G401 (cell line): ENCODE measurements at places on chromosomes 16 and 17. TPM values are rescaled to one million over a fixed set of nuclear protein-coding genes. Genes with fewer than 3 reads are reported as not detected.

DNA sequence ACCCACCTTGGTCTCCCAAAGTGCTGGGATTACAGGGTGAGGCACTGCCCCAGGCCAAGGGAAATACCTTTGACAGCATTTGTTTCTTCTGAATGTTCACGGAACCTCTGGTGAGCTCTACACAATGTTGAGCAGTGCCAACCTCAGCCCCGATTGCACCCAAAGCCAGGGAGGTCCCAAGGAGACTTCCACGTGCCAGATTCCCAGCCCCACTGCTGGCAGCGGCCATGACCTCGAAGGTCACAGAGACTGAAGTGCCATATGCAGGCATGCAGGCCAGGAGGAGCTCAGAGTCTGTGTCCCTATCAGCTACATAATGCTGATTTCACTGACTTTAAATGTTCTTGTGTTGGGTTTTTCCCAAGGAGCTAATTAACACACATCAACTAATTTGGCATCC is 226.4 kb upstream of the FOXF1 start:
- no peak for DNase-seq

DNA sequence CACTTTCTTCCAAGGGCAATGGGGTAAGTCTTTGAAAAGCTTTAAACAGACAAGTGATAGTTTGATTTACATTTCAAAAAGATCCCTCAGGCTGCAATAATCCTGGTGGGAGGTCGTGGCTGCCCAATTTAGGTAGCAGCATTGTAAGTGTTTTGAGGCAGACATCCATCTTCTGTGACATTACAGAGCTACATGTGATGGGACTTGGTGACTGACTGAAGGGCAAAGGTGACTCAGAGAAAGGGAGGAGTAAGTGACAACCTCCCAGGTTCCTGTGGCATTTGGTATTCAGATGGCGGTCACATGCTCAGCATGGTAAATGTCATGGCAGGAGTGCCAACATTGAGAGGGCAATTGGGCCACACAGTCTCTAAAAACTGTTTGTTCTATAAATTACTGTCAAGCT is 26.5 kb downstream of the STAT3 start:
- DNase-seq = peak; percentile 44

Gene KRTAP1-1
- not detected in 2 replicates for total RNA-seq

Gene FUS
- 40.7 and 70.0 TPM in 2 replicates for total RNA-seq

Gene PRR35
- 0.41 and 2.3 TPM in 2 replicates for total RNA-seq
